ENCODE measurements at places on chromosomes 3 and 15.

DNA sequence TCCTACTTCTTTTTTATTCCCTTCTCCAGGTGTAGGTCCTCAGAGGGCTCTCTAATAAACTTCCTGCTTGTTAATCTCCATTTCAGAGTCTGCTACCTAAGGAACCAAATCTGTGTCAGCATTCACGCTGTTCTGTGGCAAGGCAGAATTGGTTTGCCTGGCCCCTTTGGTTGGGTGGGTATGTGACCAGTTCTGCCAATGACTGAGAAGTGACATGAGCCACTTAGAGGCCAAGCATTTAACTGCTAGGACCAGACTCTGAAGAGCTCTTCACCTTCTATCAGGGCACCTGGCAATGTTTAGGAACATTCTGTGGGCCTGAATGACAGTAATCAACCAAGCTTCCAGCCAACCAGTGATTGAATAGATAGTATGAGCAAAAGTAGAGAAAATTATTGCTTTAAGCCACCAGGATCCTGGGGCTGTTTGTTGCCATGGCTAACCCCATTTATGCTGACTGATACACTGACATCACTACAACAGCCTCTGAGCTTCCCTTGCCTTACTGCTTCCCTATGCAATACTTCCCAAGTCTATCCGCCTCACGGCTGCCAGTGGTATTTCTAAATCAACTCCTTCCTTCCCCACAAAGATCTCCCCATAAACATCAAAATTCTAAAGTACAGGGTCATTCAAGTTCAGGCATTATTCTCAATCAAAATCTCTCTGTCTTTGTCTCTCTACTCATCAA lies 7.6 kb downstream of the FRMD4B start:
- no peak for DNase-seq

DNA sequence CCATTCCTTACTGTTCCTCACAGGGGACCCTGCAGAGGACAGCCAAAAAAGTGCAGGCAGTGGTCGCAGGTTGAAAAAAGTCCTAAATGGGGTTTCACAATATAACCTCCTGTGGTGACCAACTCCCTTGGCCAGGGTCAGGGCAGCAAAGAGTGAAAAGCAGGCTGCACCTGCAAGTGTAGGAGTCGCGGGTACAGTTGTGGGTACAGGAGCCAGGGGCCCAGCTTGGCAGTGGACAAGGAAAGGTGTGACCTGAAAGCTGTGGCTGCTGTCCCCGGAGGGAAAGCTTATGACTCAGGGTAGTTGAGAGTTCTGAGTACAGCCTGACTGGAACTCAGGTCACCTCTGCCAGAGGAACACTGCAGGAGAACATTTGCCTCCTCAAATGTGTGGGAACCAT lies 1114.1 kb downstream of the ROBO2 start:
- DNase-seq: no peak

- DNase-seq: peak; percentile 81
Measured at GRCh38 chr15:43370975-43371974, at the start of the genes TUBGCP4 and ZSCAN29. TUBGCP4 (plus strand) TSS chr15:43371101; CDS start chr15:43371355, 254 bp downstream. ZSCAN29 (minus strand) TSS chr15:43371043; CDS start chr15:43369913, 1,130 bp downstream.

GRCh38 chr3:23923786-23924185 lies 6.9 kb downstream of the RPL15 start:
- no peak for DNase-seq

GRCh38 chr3:112327371-112327951 lies 5.5 kb upstream of the CD200 start:
- peak; percentile 72 for DNase-seq

GRCh38 chr3:100277255-100277800 lies 16.5 kb downstream of the TBC1D23 start:
- DNase-seq: no peak

DNA sequence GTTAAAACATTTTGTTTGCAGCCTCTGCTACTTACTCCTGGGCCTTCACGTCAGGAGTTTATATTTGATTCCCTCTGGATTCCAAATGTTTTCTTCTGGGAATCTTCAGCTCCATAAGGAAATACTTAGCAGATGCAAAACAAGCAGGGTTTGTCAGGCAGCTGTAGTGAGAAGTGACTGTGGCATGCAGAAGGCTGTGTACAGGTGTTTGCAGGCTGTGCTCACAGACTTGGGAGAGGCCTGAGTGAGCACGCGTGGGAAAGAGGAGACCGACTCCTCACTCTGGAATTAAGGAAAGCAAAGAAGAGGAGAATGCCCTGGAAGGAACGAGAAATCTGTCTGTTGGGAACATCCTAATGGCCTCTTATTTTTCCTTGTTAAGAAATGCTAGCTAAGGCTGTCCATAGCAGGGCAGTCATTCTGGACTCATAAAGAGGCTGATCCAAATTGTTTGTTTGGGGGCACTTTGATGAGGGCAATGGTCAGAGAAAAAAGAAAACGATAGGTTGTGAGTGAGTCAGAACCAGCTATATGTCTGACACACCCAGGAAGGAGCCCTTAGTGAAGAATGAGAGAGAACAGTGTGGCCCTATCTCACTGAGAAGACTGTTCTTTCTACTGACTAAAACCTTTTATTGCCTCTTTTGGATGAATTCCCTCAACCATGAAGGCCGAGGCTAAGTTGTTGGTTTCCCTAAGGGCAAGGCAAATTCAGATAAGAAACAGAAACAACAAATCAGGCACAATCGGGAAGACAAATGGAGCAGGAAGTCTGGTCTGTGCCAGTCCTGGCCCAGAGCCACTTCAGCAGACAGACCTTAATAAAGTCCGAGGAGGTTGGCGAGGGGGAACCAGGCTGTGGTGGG lies 82.6 kb downstream of the TGFBR2 start:
- no peak for DNase-seq

GRCh38 chr15:58258501-58259292 lies 120.5 kb downstream of the AQP9 start:
- no peak for DNase-seq

DNA sequence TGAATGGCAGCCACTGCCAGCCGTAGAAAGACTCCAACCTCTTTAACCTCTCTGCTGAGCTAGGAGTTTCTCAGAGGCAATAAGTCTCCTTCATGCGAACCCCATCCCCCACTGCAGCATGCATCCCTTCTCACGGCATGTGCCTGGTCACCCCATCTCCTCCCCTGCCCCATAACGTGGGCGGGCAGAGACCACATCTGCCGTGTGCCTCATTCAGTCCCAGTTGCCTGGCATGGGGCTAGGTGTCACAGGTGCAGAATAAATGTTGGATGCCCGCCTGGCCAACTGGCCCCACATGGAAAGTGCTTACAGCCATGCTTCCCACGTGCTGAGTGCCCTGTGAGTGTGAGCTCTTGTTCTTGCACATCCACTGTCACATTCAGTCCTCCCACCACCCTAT lies 43.5 kb upstream of the NTRK3 start:
- no peak for DNase-seq

DNA sequence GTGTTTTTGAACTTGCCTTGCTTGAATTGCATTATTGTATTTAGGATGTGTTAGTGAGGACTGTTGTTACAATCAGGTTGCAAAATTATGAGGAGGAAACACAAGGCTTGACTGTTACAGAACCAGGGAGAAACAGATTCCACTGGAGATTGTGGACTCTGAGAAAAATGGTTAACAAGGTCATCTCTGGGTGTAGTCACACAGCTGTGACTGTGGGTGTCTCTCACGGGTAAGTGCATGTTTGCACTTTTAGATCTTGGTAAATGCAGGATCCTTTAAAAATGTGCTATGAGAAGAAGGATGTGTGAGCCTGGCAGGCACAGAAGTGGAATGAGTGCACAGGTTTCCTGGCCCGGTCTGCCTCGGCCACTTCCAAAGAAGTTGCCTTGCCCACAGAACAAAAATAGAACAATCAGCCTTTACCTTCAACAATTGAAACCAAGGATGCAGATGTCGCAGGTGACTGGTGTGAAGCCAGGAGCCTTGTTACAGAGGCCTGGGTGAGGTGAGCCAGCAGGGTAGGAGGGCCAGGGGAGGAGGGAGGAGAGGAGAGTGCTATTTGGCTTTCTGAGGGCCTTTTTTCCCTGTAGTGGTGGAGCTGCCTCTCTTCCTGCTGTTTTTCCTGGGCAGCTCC lies 68.0 kb downstream of the ABHD5 start:
- no peak for DNase-seq

- DNase-seq: no peak
Measured at GRCh38 chr3:112476346-112476745, 22.9 kb downstream of the BTLA start.

DNA sequence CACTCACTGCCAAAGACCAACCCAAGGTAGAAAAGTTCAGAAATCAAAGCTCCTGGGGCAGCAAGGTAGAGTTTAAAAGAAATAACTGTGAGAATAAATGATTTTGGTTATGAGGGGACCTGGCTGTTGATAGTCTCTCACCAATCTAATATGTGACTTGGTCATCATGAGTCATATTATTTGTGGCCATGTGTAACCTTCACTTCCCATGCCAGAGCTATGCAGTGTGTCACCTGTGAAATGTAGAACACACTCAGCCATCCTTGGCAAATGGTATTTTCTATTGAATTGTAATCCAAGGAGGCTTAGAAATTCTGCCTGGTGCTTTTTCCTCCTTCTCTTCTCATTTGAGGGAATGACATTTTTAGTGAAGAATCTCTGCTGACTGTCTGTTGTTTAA lies 184.2 kb upstream of the STAC start:
- no peak for DNase-seq

GRCh38 chr3:169173231-169173630 lies 490.3 kb downstream of the MECOM start:
- no peak for DNase-seq

DNA sequence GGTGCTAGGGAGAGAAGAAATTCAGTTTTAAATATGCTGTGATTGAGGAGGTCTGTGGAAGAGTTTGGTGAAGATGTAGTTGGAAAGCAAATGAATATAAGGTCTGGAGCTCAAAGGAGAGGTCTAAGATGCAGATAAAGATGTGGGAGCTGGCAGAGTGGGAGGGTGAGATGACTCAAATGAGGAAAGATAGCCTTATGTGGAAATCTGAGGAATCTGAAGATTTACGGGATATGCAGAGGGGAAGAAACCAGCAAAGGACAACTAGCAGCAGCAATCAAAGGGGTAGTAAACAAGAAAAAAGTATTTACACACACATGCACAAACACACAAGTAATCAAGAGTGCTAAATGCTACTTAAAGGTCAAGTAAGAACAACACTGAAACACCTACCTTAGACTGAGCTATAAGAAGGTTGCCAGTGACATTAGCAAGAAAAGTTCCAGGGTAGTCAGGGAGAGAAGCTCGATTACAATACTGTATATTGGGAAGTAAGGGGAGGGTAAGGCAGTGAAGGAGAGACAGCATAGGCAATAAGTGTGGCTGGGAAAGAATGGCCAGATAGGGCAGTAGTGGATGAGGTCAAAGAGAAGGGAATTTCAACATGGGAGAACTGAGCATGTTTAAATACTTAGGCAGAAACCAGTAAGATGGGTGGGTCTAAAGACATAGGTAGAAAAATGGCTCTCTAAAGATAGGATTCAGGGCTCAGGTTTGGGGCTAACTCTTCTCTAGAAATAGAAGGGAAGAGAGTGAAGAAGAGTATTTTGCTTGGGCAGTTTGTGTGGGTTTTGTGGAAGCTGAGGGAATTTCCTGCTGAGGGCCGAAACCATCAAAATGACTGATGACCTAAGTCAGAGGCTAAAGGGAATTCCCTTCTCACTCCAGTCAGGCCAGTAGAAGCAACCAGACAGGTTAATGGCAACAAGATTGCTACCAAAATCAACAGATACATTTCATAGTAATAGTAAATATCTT lies 8.9 kb downstream of the CMTM6 start:
- no peak for DNase-seq

- no peak for DNase-seq
Measured at GRCh38 chr3:152047465-152047864, 174.0 kb downstream of the SUCNR1 start.

DNA sequence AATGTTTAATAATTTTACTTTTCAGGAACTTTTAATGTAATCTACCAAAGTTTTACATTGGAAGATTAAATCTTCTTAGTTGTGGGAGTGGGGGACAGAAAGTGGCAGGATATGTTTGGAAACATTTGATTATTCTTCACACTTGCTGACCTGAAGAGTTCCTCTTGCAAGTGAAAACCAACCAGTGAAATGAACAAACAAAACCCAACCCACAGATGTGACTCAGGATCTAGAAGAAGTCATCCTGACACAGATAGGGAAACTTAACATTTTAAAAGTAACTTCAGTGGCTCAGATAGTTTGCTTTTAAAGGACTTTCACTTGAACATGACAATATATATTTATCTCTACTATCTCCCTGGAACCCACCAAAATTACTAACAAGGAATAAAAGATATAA lies 55.4 kb downstream of the ASTE1 start:
- no peak for DNase-seq

- DNase-seq: no peak
Measured at GRCh38 chr3:45029661-45030060, 3.6 kb downstream of the CLEC3B start.

DNA sequence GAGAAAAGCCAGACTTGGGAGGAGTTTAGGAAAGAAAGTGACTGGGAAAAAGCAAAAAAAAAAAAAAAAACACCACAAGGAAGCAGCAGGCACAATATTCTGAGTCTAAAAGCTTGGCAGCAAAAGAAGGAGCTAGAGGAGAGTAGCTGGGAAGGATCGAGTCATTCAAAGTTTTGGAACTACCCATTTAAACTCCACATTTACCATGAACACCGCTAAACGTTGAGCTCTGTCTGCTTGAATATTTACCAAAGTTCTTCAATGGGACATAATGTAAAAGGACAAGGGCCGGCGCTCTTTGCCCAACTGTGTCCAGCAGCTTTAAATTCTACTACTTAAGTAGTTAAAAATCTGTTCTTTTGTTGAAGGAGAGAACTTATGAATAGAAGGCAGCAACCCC lies 481.9 kb downstream of the FOXP1 start:
- no peak for DNase-seq

DNA sequence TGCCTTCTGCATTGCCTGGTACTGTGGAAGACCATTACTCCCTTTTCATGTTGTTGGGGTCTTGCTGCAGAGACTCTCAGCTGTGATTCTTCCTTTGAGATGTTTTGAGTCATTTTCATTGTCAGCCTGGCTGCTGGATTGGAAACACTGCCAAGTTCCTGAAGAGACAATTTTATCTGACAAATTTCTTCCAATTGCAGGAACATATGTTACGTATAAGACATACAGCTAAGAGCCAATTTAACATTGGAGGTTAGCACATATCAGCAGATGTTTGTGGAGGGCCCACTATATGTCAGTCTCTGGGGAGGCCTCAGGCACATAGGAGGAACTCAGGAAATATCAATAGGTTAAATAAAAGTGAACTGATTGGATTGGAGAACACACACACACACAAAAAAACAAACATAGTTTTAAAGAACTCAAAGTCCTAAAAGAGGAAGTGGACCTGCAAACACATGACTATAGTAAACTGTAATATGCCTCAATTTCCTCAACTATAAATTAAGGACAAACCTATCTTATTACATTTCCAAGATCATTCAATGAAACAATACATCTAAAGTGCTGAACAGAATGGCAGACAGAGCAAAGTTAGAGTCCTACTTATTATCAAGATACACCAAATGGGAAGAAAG lies 172.3 kb downstream of the MYRIP start:
- no peak for DNase-seq
